Skin of body (tissue), 3 donors: ENCODE measurements at places on chromosomes 16 and 17. TPM values are rescaled to one million over a fixed set of nuclear protein-coding genes. Genes with fewer than 3 reads are reported as not detected.

Gene ATP1B2
- 2.9 TPM for total RNA-seq

Gene KRT20
- total RNA-seq, result 0.39 TPM

Gene SALL1
- not detected for total RNA-seq

Gene CA7
- total RNA-seq, result not detected

Gene SMTNL2
- total RNA-seq, result 14.9 TPM

Gene GRAP
- total RNA-seq, result 2.2 TPM

Gene GP1BA
- 0.10 TPM for total RNA-seq

Gene DYNLRB2
- total RNA-seq, result 0.59 TPM
